Mesothelial cell of epicardium (in vitro differentiated cells): ENCODE measurements at places on chromosomes 6 and 20.

GRCh38 chr20:24948939-24949679 is at the start of gene CST7:
Gene CST7 (plus strand): TSS chr20:24949269. CDS start chr20:24949506, 237 bp downstream.
- DNase-seq, result no peak

- no peak for DNase-seq
Measured at GRCh38 chr6:4344317-4344899, 209.0 kb upstream of the ECI2 start.

GRCh38 chr20:3193806-3194616 is 10.5 kb downstream of the DDRGK1 start:
- no peak for DNase-seq

DNA sequence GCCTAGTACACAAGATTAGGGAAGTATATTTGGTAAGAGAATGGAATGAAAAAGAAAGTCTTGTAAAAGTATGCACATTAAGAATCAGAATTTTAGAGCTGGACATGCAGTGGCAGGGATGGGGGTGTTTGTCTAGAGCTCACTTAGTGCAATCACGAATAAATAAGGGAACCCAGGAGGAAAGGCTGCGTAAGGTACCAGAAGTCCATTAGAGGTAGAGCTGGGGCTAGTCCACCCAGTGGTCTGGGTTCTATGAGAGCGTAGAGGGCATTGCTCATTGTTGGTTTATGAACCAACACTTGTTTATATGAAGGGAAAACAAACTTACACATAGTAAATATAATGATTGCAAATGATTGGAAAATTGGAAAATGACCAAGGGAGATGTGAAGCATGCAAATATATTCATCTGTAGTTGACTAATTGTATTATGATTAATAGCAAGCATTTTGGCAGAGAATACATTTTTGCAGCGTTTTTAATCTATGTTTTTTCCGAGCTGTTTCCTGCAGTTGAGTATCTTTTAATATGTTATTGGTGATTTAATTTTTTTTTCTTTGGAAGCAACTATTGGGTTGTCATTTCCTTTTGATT is 3.2 kb downstream of the CDC40 start:
- no peak for DNase-seq

DNA sequence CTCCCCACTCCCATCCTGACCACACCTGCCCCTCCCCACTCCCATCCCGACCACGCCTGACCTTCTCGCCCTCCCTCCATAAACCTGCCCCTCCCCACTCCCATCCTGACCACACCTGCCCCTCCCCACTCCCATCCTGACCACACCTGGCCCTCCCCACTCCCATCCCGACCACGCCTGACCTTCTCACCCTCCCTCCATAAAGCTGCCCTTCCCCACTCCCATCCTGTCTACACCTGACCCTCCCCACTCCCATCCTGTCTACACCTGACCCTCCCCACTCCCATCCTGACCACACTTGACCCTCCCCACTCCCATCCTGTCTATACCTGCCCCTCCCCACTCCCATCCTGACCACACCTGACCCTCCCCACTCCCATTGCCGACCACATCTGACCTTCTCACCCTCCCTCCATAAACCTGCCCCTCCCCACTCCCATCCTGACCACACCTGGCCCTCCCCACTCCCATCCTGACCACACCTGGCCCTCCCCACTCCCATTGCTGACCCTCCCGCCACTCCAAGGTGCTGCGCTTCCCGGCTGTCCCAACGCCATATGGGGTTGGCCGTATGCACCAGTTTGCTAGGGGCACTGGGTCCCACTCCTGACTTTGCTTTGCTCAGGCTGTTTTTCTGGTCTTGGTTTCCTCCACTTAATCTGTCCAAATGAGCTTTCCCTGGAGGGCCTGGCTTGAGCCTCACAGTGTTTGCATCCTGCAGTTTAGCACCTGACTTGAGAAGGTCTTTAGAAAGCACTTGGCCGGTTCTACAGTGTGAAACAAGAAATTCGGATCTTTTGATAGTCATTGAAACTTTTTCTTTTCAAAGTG is 2.9 kb downstream of the KIF25 start:
- no peak for DNase-seq

- DNase-seq, result no peak
Measured at GRCh38 chr6:168374051-168374502, 54.5 kb upstream of the DACT2 start.

GRCh38 chr6:99521633-99522151 is 6.5 kb upstream of the USP45 start:
- no peak for DNase-seq

GRCh38 chr6:134407791-134408190 is 89.9 kb upstream of the SGK1 start:
- no peak for DNase-seq

GRCh38 chr20:5315807-5316187 is 957 bp downstream of the PROKR2 start:
- DNase-seq, result no peak

DNA sequence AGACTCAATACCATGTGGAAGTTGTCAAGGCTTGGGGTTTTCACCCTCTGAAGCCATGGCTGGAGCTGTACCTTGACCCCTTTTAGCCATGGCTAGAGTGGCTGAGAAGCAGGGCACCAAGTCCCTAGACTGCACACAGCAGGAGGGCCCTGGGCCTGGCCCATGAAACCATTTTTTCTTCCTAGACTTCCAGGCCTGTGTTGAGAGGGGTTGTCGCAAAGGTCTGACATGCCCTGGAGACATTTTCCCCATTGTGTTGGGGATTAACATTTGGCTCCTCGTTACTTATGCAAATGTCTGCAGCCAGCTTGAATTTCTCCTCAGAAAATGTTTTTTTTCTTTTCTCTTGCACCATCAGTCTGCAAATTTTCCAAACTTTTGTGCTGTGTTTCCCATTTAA is 196.4 kb downstream of the SLC16A10 start:
- DNase-seq, result no peak

DNA sequence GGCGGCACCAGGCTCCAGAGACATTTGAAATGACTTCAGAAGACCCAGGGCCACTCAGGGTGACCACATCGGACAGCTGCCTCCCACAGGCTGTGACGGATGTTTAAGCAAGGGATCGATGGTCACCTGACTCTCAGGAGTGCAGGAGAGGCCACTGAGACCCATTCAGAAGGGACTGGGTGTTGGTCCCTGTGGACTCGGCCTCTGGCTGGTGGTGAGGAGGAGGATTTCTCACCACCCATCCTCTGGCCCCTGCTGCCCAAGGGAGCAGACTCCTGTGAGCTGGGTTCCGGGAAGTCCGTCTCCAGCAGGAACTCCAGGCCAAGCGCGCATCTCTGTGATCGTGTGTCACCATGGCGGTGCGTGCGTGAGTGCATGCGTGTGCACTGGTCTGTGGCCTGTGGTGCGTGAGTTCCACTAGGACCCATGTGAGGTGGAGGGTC is 25.5 kb downstream of the NPEPL1 start:
- peak; percentile 24 for DNase-seq

GRCh38 chr6:79436241-79436640 is 101.0 kb downstream of the LCA5 start:
- no peak for DNase-seq

- DNase-seq, result no peak
Measured at GRCh38 chr20:13251904-13252297, 30.8 kb downstream of the ISM1 start.

GRCh38 chr6:95923518-95923917 is 92.3 kb upstream of the FUT9 start:
- no peak for DNase-seq

DNA sequence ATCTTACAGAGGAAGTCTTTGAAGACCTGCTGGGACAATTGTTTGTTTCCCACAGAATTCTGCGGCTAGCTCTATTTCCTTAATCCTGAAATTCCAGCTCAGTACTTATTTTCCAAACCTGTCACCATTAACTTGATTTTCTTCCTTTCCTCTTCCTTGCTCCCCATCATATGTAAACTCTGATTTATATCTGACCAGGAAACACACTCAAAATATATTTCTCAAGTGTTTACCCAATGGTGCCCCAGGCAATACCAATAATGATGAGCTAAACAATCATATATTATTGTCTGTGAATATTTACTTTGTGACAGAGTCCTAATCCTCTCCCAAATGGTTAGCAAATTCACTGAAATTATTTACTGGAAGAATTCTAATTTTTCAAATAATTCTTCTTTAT is 597.3 kb downstream of the PKHD1 start:
- no peak for DNase-seq

- no peak for DNase-seq
Measured at GRCh38 chr6:71698702-71699101, 187.6 kb upstream of the RIMS1 start.

DNA sequence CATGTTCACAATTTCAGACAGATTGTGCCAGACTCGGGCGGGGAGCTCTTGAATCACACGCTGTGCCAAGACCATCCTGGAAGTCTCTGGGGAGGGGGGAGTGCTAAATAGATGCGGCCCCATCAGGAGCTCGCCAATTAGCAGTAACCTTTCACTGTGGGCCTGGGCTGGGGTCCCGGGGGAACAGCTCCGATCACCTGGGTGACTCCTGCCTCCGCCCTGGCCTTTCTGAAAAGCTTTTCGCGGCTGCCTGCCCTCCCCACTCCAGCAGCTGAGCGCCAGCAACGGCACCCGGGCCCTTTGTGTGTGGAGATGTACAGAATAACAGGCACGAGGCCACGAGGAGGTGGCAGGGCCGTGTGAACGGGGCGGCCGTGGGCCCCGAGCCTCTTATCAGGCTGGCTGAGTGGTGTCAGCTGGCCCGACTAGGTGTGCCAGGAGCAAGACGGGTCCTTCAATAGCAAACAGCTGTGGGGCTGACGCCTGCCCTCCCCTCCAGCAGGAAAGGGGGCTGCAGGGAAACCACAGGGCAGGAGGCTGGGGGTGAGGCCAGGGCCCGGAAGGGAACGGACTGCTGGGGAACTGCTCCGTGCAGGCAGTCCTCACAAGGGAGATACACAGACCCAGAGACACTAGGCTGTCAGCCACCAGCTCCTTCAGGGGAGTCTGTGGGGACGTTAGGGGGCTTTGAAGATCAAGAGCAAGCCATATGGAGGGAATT is 56.8 kb downstream of the NOL4L start:
- no peak for DNase-seq

DNA sequence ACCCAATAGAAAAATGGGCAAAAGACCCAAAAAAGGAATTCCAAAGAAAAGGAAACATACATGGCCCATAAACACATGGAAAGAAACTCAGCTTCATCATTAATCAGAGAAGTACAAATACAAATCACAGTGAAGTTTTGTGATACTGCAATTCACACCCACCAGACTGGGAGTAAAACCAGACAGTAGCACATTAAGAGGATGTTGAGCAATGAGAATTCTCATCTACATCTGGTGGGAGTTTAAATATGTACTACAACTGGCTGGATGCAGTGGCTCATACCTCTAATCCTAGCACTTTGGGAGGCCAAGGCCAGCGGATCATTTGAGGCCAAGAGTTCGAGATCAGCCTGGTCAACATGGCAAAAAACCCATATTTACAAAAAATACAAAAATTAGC is 125.7 kb upstream of the PHACTR1 start:
- no peak for DNase-seq

GRCh38 chr6:34806738-34807453 is 15.0 kb downstream of the BLTP3A start:
- no peak for DNase-seq

DNA sequence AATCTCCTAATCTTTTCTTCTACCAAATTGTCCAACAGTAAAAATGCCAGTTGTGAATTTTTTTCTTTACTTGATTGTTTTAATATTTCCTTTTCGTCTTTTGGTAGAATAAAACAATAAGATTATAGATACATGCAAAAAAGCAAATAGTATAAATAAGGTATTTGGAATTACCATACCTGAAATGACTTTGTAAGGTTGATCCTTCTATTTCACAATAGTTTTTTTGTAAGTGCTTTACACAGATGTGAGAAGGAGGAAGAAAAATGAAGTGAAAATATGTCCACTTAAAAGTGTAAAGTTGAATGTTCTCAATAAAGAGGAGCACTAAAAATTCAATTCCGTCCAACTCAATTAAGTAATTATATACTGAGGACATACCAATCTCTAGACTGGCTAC is 457.6 kb downstream of the UTRN start:
- no peak for DNase-seq

- DNase-seq, result no peak
Measured at GRCh38 chr6:147660334-147661311, 152.1 kb downstream of the SAMD5 start.

DNA sequence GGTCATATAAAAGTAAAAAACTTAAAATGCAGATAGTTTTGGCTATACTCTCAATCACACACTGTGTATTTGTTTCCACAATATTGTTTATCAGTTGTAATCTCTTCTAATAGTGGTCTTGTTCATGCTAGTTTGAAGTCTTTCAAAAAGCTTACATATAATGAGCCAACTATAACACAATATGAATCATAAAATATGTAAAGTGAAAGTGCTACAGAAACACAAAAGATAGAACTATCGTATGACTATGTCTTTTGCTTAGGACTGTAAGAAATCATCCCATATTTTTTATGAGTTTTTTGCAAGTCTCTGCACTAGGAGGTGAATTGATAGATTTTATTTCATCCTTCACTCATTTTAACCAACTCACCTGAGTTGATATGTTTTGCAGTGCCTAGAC is 136.0 kb downstream of the MMUT start:
- no peak for DNase-seq

DNA sequence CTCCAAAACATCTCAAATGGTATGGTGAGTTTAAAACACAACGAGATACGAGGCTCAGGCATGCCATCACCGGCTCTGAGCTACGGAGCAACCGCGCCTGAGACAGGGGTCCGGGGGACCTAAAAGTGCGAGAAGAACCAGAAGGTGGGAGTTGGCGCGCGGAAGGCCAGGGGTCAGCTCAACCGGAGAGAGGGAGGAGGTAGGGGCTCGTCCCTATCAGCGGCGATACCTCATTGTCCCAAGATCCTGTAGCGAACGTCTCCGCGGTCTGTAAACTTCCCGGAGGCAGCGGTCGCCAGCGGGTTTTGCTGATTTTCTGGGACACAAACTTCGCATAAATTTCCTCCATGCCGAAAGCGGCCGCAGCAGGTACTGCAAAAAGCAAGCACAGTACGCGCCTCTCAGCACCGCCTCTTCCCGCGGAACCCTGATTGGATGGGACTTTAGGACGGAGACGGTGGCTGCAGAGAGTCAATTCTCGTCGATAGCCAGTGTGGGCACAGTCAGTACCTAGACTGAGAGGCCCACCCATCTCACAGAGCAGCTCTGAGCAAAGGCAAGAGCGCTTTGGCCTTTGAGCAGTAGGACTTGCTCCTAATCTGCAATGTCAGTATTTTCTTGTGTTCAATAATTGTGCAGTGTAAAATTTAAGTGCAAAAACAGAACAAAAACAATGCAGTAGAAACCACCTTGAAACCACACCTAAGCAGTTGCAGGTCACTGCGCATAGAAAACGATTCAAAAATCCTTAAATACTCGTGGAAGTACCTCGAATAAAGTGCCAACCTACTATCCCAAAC is at the start of gene NUP43:
Gene NUP43, minus strand, starts transcription at position 383 of the 800 bp plus-strand sequence. Its CDS starts 34 bp downstream, at position 349.
- DNase-seq, result peak; percentile 67

- DNase-seq, result no peak
Measured at GRCh38 chr20:37979021-37979985, 54.0 kb downstream of the TTI1 start.

GRCh38 chr6:146914489-146915483 is 289.4 kb upstream of the STXBP5 start:
- DNase-seq, result peak; percentile 38

- DNase-seq, result no peak
Measured at GRCh38 chr6:52293067-52293466, 8.5 kb upstream of the MCM3 start.
